ENCODE measurements at places on chromosomes 4 and X.

DNA sequence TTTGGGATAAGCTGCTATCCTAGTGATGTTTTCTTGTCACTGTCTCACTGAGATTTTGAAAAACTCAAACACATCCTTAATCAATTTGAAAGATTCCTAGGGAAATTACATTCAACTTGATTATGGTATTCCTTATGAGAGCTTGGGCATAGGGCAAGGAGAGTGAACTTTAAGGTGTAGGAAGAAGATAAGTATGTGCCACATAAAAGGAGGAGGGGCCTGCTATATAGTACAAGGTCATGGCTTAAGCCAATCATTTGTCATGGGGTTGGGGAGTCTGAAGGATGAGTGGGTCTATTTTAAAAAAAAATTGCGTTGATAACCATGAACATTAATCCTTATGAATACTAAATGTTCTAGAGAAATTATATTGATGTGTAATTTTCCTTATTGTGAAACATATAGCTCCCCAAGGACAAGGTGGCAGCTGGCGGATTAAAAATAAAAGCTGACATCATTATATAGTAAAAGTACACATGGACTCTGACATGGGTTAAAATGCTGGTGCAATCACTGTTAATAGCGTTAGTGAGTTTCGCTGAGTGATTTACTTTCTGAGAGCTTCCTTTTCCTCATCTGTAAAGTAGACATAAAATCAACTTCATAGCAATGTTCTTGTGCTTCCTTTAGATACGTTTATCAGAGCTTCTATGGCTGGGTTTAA, 17.4 kb downstream of the GALNT7 start:
- no peak for DNase-seq

DNA sequence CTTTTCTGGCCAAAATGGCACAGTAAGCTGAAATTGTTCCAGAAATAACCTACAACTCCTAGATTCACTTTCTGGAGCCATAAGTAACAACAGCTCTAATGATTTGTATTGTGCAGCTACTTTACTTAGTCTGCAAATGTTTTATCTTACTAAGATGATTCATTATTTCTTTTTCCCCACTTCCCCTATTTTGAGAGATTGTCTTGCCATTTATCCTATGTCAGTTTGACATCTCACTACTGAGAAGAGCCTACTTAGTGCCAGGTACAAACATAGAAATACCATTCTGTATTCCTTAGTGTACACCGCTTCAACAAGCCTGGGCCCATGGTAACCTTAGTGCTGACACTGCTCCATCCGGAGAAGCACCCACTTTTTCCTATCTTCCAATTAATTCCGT, 13.8 kb upstream of the STK26 start:
- DNase-seq: no peak

DNA sequence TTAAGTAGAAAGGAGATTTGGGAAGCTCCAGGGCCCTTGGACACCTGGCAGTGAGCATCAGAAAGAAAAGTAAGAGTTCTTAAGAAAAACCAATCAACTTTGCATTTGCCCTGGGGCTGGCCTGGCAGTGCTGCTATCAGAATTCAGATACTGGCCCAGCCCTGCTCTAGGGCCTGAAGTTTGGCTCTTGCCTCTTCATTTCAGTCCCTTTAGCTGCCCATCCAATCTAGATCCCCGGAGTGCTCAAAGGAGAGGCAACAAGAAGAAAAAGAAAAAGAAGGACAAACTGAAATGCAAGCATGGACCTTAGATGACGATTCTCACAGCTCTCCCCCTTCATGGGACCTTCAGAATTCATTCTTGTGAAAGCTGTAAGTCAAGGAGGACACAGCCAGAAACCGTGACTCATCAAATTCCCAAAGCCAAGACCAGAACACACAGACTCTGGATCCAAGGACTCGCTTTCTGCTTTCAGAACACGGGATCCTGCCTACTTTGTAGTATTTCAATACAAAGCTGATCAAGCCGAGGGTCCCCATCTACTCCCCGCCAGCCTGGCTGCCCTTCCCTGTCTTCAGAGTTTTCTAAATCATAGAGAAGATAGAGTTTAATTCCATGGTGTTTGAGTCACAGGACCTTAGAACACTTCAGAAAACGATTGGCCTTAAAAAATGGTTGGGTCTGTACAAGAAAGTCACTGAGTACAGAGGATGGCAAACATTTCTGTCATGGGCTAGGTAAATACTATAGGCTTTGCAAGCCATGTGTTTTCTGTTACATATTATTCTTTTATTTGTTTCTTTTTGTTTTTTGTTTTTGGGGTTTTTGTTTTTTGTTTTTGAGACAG, 103.7 kb downstream of the RBM47 start:
- DNase-seq: no peak

GRCh38 chr4:38314663-38315062, 349.3 kb upstream of the KLF3 start:
- no peak for DNase-seq

DNA sequence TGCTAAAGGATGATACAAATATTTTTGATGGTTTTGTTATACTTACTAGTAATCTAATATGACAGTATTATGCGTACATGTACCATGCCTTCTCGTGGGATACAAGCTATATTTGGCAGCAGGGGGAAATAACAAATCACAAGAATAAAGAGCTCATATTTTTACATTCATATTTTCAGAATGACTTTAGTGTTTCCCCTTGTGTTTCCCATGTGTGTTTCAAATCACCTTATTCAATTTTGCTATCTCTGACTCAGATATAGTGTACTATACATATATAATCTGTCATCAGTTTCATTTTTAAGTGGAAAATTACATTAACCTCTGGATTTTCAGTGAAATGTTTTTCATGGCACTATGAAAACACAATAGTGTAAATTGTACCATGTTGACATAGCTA, 146.8 kb downstream of the RPA4 start:
- DNase-seq: no peak

DNA sequence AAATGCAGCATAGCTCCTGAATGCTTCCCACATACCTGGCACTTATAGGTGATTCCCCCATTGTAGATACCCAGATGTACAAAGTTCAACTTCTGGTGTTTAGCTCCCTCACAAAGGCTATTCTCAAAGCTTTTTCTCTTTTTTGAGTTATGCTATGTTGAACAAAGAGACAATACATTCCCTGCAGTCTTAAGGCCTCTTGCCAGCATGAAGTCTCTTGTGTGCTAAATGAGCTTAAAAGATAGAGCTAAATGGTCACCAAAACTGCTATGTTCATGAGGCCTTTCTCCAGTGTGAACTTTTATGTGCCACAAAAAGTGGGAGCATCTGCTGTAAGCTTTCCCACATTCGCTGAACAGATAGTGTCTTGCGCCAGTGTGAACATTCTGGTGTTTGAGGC, 111.2 kb upstream of the TMEM47 start:
- no peak for DNase-seq

DNA sequence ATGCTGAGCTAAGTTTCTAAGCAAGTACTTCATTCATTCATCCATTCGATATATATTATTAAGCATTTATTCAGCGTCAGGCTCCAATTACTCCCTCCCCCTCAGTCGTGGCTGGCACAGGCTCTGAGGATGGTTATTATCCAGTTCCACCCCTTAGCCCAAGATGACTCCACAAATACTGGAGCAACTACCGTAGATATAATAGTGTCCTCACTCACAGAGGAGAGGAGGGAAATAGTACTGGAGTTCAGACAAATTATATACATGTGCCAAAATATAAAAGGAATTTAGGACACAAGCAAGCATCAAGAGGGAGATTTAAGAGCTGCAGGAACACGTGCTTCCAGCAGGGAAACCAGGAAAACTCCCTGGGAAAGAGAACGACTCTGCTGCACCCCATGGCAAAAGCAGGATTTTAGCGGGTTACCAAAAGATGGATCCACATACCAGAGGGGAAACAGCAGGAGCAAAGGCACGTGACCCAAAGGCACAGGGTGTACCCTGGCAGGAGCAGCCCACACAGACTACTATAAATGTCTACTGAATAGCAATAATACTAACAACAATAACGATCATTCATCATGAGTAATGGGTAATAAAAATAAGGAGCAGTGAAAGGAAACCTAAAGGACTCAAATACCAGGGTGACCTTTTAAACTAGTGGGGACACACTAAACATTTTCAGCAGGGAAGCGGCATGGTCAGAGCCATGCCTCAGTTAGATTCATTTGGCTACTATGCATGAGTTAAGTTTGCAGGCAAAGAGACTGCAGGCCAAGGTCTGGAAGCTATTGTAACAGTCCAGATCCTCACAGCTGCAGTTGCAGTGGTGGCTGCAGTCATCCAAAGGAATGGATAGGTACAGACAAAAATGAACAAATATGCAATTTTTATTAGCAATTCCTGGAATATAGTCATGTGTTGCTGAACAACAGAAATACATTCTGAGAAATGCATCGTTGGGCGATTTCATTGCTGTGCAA, 153.7 kb downstream of the APBB2 start:
- DNase-seq: no peak

- DNase-seq: no peak
These were observed 192.2 kb upstream of the LEF1 start for GRCh38 chr4:108360754-108361445.

- DNase-seq: no peak
These were observed 848 bp downstream of the ACSL4 start for GRCh38 chrX:109732017-109732801.

DNA sequence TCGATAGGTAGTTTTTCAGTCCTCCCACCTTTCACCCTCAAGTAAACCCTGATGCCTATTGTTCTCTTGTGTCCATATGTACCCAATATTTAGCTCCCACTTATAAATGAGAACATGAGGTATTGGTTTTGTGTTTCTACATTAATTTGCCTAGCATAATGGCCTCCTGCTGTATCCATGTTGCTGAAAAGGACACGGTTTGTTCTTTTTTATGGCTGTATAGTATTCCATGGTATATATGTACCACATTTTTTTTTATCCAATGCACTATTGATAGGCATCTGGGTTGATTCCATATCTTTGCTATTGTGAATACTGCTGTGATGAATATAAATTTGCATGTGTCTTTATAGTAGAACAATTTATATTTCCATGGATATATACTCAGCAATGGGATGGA, 199.2 kb downstream of the RAB28 start:
- DNase-seq: no peak

- DNase-seq: no peak
These were observed 384.8 kb downstream of the IL15 start for GRCh38 chr4:142021181-142021580.

- DNase-seq: no peak
These were observed 660.6 kb upstream of the TENM3 start for GRCh38 chr4:181582595-181582994.

- peak; percentile 9 for DNase-seq
These were observed 126.5 kb downstream of the ADGRA3 start for GRCh38 chr4:22389240-22389870.

DNA sequence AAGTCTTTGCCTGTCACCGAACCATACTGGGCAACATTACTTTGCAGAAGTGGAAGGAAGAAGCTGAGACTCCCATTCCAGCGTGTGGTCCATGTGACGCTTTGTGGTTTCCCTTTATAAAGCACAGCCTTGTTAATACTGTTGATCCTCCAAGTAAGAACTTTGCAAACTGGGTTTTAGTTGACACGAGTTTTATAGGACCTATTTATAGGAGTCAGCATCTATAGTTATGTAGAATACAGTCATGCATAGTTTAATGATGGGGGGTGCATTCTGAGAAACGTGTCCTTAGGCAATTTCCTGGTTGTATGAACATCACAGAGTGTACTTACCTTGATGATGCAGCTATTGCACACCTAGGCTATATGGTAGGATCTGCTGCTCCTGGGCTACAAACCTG, 1879.4 kb upstream of the TENM3 start:
- no peak for DNase-seq

DNA sequence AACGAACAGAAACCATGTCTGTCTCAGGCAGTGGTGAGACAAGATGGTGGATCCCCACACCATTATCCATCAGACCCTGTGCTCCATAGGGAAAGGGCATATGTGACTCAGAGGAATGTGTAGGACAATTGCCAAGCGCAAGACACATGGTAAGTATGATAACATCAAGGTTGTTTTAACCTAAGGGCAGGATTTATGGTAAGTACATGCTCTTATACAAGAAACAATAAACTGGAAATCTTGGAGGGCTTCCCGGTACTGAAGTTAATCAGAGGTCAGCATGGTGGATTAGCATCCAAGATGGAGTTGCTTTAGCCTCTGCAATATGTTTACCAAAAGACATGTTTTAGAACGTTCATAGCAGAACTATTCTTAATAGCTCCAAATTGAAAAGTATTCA, 355.0 kb downstream of the PPP1R2C start:
- no peak for DNase-seq

DNA sequence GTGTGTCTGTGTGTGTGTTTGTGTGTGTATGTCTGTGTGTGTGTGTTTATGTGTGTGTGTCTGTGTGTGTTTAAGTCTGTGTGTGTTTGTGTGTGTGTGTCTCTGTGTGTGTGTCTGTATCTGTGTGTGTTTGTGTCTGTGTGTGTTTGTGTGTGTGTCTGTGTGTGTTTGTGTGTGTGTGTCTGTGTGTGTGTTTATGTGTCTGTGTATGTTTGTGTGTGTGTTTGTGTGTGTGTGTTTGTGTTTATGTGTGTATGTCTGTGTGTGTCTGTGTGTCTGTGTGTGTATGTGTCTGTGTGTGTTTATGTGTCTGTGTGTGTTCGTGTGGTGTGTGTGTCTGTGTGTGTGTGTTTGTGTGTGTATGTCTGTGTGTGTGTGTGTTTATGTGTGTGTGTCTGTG, 11.4 kb downstream of the IL9R start:
- no peak for DNase-seq

- no peak for DNase-seq
These were observed 40.5 kb downstream of the ZCCHC12 start for GRCh38 chrX:118864063-118864635.

GRCh38 chr4:93658443-93658842, 170.1 kb upstream of the ATOH1 start:
- DNase-seq: no peak

DNA sequence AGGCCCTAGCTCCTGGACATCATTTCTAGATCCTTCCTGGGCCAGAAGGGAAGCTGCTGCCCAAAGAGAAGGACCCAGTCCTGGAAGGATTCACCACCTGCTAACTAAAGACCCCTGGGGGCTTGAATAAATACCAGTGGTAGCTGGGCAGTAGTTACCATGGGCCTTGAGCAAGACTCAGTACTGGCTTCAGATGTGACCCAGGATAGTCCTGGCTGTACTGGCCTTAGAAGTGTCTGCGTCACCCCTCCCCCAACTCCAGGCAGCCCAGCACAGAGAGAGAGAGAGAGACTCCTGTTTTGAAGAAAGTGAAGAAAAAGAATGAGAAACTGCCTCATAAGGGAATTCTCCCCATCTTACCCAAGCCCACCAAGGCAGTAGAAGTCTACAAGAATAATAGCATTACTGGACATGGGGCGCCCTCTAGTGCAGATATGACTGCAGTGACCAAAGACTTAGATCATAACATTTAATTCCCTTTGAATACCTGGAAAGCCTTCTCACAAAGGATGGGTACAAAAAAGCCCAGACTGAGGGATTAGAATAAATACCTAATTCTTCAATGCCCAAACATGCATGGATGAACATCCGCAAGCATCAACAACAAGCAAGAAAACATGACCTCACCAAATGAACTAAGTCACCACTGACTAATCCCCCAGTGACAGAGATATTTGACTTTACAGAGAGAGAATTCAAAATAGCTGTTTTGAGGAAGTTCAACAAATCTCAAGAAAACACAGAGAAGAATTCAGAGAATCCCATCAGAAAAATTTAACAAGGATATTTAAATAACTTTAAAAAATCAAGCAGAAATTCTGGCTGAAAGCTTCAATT, 171.8 kb downstream of the HNRNPD start:
- peak; percentile 25 for DNase-seq
